AG08395 (cell line): ENCODE measurements at places on chromosomes 6 and 20.

- no peak for DNase-seq
Observed at GRCh38 chr6:163026893-163027292, 299.1 kb downstream of the PACRG start.

- peak; percentile 4 for DNase-seq
Observed at GRCh38 chr6:140153703-140154102, 779.3 kb upstream of the CITED2 start.

DNA sequence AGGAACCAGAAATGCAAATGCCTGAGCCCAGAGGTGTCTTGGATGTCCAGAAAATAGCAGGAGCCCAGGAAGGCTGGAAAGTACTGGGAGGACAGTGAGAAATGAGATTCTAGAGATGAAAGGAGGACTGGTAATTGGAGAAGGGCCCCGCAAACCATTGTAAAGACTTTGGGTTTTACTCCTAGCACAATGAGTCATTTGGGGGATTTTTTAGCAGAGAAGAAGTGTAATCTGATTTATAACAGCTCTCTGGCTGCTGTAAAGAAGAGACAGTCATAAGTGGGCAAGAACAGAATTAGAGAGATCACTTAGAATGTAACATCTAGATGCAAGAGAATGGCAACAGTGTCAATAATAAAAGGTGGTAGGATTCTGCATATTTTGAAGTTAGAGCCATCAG is 40.2 kb downstream of the SLC35F1 start:
- no peak for DNase-seq

DNA sequence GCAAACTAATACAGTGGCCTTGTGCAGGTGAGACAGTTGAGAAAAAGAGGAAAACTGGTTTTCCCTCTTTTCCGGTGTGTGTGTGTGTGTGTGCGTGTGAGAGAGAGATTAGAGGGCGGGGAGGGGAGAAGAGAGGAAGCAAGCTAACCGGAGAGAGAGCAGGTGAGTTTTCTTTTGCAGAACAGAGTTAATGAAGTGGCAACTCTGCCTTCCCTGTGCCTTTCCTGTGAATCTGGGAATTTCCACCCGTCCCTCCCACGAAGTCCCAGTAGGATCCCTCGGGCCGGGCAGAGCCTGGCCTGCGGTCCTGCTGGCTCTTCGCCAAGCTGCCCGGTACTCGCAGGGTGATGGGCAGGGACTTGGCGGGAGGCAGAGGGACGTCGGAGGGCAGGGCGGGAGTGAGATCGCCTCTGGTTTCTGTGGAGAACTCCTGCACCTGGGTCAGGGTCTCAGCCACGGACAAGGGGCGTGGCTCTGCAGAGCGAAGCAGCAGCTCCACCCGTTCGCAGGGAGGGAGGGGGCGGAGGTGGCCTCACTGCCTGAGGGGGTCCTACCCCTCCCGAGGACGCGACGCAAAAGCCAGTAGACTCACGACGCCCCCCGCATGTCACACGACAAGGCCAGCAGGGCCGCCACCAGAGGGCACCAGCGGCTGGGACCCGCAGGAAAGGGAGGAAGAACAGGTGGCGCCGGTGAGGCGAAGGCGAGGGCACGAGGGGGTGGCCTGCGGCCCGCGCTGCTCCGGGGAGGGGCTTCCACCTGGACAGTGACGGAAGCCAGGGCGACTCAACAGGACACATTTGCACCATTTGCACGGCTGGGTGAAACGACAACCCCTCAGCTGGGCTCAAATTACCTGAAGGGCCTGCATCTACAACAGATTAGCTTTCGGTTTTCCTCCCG is 51.2 kb upstream of the RNF182 start:
- peak; percentile 51 for DNase-seq

- DNase-seq: no peak
Observed at GRCh38 chr6:132685009-132685408, 26.0 kb upstream of the TAAR1 start.

- DNase-seq: no peak
Observed at GRCh38 chr6:82597201-82597600, 233.6 kb downstream of the TPBG start.

DNA sequence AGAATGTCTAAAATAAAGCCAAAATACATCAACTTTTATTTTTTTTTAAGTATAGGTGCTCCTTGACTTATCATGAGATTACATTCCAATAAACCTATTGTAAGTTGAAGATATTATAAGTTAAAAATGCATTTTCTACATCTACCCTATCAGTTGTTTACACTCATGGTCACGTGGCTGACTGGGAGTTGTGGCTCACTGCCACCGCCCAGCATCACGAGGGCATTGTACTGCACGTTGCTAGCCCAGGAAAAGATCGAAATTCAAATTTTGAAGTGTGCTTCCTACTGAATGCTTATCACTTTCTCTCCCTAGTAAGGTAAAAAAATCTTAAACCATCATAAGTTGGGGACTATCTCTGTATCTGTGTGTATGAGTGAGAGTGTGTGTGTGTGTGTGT is 126.6 kb upstream of the RIN2 start:
- DNase-seq: no peak

DNA sequence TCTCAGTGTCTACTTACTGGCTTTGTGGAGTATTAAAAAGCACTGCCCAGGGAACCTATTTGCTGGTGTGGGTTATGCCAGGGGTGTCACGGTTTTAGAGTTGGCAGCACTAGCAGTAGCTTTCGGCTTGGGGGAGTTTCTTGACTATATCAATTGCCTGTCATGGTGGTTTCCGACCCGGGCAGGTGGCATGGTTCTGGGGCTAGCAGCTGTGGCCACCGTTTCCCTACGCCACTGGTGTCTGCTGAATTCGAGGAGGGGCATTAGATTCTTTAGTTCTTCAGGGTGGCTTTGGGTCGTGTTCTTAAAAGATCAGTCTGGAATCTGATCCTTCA is 55.6 kb upstream of the FOXC1 start:
- no peak for DNase-seq

DNA sequence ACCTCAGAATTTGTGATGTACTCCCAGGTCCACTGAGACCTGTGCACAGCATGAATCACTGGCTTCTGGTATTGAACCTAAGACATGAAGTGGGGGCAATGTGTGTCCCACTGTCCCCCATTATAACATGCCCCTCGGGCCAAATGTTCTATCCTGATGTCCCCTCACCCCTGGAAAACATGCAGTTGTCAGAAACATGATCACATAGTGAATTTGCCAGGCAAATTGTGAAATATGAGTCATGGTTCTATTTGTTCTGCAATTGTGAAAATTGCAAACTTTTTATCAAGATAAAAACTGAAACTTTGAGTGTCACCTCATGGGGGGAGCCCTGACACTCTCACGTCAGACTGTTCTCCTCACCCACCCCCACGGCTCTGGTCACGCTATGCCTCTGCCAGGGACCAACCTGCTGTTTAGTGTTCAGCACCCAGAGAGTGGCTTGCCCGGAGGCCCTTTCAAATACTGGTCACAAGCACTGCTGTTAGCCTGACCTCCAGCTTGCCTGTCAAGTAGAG is 305.3 kb downstream of the CLIC5 start:
- no peak for DNase-seq

GRCh38 chr20:10636326-10636818 is 37.4 kb downstream of the JAG1 start:
- no peak for DNase-seq

DNA sequence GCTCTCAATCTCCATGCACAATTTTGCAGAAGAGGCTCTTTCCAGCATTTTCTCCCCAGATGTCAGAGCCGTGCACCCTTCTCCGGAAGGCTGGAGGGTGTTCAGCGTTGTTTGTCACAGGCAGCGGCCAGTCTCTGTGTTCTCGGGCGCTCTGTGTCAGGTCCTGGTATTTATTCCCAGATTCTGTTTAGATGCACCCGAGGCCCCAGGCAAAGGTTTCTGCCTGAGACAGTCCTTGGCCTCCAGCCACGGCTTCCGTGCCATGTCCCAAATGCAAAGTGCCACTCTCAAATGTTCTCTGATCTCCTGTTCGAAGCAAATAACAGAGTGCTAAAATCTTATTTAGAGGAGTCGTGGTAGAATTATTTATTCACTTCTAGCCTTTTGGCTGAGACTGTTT is 140.3 kb upstream of the AGPAT4 start:
- no peak for DNase-seq

GRCh38 chr6:112228480-112229332 is 25.7 kb downstream of the LAMA4 start:
- no peak for DNase-seq

GRCh38 chr6:144264270-144265060 is 20.7 kb upstream of the UTRN start:
- DNase-seq: peak; percentile 89

GRCh38 chr6:139371421-139372203 is 2.8 kb downstream of the CITED2 start:
- DNase-seq: no peak

- no peak for DNase-seq
Observed at GRCh38 chr6:24640166-24640565, 5.8 kb downstream of the KIAA0319 start.

DNA sequence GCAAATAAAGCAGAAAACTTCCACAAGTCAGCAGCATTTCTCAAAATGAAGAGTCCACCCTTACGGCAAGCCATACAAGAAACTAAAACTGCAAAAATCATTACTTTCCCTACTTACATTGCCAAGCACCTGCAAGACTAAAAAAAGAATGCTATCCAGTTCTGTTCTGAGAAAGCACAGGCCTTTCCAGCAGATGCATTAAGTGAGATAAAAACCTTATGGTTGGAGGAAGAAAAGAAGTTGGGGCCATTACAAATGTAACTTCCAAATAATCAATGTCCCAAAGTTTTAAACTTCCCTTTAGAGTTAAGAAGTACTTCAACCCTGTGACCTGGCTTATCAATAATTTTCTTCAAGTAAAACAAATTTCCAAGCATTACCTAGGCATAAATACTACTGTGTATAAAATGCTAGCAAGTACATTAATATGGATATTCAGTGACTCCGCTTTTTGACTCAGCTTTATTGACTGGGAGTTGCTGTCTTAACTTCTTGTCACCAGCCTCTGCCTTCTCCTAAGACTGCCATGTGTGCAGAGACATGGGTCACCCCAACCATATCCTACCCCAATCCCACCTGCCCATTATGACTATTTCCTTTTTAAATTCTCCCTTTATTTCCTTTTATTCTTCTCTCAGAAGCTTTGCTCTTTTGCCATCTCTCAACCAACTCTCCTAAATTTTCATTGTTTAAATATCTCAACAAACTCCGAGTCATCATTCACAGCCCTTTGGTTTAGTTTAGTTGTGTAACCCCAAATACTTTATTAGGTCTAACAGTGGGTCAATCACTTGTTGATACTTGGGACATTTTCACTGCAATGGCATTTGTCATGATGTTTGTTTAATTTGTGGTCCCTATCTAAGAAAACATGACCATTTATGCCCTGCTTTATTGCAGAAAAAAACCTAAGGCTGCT is 49.7 kb downstream of the SLC22A23 start:
- DNase-seq: no peak

DNA sequence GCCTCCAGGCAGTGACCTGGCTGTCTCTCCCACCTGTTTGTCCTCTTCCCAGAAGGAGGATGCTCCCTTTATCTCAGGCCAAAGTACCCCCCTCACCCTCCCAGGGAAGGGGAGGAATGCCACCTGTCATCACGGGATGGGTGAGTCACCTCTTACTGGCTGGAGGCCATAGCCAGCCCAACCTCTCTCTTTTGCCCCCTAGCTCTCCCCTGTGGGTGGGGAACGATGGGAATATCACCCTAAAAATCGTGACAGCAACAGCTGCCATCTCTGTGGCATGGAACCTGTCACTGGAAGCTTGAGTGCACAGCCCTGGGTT is 137.5 kb upstream of the PTPN1 start:
- DNase-seq: no peak

- no peak for DNase-seq
Observed at GRCh38 chr6:11486959-11487358, 50.6 kb upstream of the TMEM170B start.

- DNase-seq: no peak
Observed at GRCh38 chr6:69887026-69887425, 20.7 kb downstream of the COL19A1 start.

DNA sequence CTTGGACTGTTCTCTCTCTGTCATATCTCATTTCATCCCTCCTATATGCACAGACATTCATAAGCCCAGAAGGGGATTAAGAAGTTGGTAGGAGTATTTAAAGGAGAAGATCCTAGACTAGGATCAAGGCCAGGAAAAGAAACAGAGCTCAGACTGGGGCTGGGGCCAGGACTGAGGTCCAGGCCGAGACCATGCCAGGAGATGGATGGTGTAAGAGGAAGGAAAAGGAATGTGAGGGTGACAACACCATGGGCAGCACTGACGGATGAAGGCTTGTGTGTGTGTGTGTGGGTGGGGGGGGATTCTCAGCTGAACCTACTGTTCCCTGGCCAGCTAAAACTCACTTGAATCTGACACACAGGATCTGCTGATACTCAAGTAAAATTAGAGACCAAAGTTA is 182.1 kb downstream of the KIF6 start:
- peak; percentile 60 for DNase-seq

GRCh38 chr6:8803181-8803760 is 367.9 kb upstream of the SLC35B3 start:
- no peak for DNase-seq

DNA sequence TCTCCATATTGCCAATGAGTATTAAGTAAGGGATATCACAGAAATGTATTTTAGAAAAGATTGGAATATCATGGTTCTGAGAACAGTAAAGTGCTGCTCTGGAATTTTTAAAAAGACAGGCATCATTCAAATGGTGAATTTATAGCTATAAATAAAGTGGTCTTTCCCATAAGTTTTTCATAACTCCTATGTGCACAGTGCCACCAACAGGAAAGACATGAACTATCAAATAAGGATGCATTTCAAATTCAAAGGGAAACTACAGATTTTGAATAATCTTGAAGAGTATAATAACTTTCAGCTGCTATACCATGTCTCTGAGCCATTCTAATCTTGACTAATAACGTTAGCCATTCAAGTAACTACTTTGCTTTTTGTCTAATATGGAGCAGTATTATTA is 456.8 kb upstream of the GJE1 start:
- no peak for DNase-seq

DNA sequence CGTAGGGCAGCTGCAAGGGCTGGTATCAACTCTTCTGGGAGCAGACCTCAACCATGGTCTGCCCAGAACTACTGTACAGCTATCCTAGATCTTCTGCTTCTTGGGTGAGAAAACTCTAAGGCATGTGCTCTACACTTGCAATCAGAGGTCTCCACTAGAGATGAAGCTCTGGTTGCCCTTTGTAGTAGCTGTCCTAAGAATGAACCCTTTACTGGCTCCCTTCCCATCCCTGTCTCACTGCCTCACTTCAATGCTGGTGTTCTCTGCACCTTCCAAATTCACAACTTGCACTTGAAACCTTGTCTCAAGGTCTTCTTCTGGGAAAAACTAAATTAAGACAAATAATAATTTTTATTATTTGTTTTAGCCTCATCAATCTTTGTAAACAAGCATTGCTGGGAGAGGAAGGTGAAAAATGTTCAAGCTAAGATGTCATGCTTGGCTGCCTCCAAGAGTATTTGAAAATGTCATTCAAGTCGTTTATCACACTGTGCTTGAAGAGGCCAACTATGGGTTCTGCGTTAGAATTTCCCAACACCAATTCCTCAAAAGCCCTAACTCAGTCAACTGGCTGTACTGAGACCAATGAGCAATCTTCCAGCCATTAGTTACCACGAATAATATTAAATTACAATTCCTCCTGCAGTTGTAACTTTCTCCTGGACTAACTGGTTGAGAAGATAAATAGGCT is 255.7 kb upstream of the PRND start:
- no peak for DNase-seq

- DNase-seq: peak; percentile 10
Observed at GRCh38 chr6:4169028-4169789, 33.8 kb upstream of the ECI2 start.
